ENCODE measurements at places on chromosomes 5 and 9.
A peak's percentile ranks its signal among the peaks of the same experiment; 100 is the strongest.

GRCh38 chr5:5793242-5794117 lies 371.0 kb downstream of the ICE1 start:
- no peak for DNase-seq

DNA sequence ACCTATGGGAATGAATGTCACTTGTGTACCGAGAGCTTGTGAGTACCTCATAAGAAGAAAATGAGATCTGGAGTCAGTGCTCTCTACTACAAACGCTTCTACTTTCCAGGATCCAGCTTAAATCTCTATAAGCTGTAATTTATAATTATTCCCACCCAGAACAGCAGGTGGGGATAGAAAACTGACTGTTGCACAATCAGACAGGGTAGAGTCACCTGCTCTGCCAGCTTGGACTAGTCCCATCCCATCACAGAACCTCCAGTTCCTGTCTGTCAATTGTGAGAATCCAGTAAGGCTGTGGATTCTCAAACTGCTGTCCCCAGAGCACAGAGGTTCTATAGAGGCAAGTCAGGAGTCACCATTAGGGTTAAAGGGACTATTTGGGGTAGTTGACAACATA lies 2.0 kb downstream of the SPINK7 start:
- no peak for DNase-seq

DNA sequence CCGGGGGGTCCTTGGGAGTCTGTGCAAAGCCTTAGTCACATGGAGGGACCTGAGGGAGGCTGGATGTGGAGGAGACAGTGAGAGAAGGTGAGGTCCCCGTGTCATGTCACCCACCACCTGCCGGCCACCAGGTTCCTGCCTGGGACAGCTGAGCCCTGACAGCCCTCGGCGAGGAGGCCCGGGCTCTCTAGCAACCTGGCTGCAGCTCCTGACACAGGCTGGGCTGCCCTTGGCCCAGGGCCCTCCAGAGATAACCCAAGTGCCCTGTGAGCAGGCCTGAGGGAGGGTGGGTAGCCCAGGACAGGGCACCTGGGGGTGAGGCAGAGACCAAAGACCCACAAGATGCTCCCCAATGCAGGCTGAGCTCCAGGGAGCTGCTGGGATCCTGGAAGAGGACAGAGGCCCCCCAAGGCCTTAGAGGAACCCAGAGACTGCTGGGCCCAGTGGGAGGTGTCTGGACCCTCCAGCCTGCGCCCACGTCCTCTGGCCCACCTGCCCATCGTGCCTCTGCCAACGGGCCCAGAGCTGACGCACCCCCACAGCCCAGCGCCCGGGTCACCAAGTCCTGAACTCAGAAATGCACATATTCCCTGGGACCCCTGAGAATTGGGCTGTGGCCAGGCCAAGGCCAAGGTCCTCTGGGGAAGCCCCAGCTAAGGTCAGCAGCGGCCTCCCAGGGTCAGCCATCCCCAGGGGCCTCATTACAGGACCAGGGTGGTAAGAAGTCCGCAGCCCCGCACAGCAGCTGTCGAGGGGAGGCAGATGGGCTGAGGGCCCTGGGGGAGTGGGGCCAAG lies 8.8 kb upstream of the PTGDS start:
- no peak for DNase-seq

GRCh38 chr5:167177736-167178135 lies 1113.7 kb upstream of the WWC1 start:
- DNase-seq: no peak

GRCh38 chr9:121989010-121989409 lies 104.1 kb downstream of the TTLL11 start:
- no peak for DNase-seq

- no peak for DNase-seq
These were observed 287.4 kb upstream of the IRX4 start for GRCh38 chr5:2169850-2170760.

DNA sequence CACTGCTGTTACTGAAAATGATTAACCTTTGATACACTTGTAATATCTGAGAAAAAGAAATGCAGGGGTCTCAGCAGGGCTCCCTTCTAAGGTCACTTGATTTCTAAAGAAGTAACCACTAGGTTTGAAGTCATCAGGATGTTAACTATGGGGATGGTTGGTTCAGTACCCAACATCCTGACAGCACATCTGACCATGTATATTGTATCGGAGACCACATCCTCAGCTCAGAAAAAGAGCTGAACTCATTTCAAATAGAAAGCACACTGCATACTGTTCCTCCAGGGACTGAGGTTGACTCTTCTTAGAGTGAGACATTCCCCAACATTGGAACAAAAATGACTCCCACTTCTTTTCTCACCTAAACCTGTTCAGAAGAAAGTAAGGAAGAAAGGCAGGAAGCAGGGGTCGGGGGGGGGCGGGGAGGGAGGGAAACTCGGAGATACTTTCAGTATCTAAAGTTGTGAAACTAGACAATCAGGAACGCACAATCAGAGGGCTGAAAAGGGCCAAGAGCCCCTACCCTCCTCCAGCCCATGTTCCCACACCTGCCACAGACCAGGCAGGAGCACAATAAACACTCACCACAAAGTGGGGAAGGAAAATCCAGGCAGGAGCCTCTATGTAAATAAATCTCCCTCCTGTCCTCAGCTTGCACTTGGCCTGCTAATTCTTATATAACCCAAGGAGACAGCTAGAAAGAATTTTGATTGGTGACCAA lies 730 bp upstream of the GZMA start:
- DNase-seq: no peak

GRCh38 chr9:90307167-90307833 lies 335.3 kb downstream of the DIRAS2 start:
- no peak for DNase-seq

DNA sequence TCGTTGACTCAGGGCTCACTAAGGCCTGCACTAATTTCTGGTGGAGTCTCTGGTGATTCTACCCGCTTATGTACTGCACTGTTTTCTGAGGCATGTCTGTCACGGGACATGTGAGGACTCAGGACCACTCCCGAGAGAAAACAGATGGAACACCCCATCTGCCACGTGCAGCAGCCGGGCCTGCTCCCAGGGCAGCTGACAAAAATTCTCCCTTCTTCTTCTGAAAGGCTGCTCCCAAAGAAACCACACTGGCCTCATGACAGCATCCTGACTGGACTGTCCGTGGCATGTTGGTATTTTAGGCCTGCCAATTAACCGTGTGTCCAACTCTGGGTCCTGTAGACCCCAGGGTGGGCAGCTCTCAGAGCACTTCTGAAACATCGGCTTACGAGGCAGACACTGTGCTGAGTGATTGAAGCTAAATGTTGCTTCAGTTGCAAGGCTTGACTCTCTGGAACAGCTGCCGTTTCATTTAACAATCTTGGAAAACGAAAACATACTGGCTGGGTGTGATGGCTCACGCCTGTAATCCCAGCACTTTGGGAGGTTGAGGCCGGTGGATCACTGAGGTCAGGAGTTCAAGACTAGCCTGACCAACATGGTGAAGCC lies 39.0 kb downstream of the FAM240B start:
- DNase-seq: no peak

- peak; percentile 72 for DNase-seq
These were observed 3.9 kb upstream of the GNAQ start for GRCh38 chr9:78035383-78035993.

GRCh38 chr5:72702881-72703434 lies 113.5 kb upstream of the TNPO1 start:
- DNase-seq: no peak

DNA sequence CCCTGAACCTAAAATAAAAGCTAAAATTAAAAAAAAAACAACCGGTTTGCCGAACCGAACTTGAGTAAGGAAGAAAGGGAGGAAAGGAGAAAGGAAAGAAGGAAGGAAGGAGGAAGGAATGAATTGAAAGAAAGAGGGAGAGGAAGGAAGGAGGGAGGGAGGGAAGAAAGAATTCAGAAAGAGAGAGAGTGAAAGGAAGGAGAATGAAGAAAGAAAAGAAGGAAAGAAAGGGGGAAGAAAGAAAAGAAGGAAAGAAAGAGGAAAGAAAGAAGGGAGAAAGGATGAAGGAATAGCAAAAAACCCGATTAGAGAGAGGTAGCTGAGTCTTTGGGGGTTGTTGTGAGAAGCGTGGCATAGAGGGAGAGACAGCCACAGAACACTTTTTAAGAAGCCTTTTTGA lies 121.4 kb downstream of the FGF18 start:
- DNase-seq: no peak

- peak; percentile 68 for DNase-seq
These were observed 46.5 kb downstream of the PPARGC1B start for GRCh38 chr5:149776361-149777305.

DNA sequence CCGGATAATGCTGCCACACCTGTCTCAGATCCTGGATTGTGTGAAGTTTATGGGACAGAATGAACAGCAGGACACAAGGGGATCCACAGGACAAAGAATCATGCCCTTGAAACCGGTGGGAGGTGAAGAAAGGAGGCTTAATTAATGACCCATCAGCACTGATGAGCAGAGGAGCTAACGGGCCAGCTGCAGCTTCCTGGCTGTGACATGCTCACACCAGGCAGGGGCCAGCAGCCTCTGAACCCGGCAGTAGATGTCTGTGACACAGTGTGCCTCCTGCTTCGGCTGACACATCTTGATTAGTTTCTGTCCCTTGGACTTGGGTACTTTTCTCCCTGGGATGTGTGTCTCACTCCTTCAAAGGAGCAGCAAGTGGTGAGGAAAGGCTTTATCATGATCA lies 328.8 kb upstream of the BRINP1 start:
- no peak for DNase-seq

DNA sequence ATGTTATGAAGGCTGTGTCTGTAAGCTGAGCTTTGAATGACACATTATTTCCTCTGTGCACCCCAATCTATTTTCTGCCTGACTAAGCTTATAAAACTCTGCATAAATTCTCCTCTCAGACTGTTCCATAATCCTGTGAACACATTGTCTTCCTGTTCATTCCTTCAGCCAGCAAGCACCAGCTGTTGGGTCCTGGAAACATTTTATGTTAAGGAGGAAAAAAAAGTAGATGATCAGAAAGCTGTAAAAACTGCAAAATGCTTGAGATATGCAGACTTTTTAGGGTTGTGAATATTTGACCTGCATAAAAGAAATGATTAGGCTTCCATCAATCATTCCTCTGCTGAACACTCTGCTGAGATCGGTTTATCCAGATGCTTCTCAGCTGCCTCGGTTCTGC lies 1246.0 kb upstream of the DMAC1 start:
- no peak for DNase-seq

GRCh38 chr5:139668064-139668880 lies 20.1 kb downstream of the CXXC5 start:
- DNase-seq: peak; percentile 82

DNA sequence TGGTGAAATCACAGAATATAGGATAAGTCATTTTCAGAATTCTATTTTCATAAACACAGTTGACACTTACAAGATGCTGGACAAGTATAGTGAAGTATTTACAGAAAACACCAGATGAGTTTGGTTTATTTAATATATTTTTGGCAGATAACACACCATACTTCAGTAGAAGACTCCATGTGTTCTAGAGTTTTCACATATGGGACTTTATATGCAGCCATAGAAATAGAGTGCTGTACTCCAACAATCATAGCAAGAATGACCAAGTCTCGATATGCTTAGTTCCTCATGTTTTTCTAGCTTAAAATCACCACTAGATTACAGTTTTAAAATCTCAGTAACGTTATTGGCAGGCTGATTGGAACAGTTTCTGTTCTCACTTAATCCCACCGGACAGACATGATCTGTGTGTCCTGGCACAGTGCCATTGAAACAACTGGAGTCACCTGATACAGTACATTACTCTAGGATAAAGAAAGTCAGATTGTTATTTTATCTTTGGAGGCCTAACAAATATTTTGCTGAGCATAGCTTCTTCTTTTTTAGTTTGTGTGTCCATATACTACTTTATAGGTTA lies 45.8 kb upstream of the ERBIN start:
- DNase-seq: no peak

- peak; percentile 37 for DNase-seq
These were observed 149.7 kb downstream of the ENC1 start for GRCh38 chr5:74490814-74491213.

- DNase-seq: peak; percentile 1
These were observed 33.0 kb downstream of the NDUFA8 start for GRCh38 chr9:122126331-122127261.

- DNase-seq: no peak
These were observed 94.3 kb downstream of the WDR41 start for GRCh38 chr5:77397686-77398292.

- peak; percentile 89 for DNase-seq
These were observed 26.2 kb upstream of the HSPA9 start for GRCh38 chr5:138601444-138601843.

DNA sequence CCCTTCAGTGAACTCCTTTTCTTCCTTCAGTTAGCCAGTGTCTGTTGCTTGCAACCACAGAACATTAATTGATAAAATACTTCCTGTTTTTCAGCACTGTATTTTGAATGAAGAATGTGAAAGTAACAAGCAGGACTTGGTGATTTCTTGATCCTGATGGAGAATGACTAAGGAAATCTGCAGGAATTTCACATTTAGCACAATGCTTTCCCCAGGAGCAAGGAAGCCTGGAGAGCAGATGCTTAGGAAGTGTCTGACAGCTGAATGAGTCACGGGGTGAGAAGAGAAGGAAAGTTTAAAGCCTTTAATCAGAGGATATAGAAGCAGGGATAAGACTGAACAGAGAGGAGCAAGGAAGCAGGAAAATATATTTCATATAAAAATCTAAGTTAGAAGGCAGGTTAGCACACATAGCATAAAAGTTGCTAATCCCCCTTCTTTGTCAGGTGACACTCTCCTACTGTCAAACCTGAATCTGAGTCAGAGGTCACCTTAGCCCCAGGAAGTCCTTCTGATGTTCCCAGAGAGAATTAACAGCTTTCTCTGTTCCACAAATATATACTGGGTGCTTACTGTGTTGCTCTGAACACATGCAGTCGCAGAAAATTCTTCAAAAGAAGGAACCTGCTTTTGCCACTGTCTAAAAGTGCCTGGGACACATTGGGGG lies 59.7 kb downstream of the GNA14 start:
- DNase-seq: no peak

- DNase-seq: no peak
These were observed 229.4 kb downstream of the ADAMTSL1 start for GRCh38 chr9:18703151-18703900.

DNA sequence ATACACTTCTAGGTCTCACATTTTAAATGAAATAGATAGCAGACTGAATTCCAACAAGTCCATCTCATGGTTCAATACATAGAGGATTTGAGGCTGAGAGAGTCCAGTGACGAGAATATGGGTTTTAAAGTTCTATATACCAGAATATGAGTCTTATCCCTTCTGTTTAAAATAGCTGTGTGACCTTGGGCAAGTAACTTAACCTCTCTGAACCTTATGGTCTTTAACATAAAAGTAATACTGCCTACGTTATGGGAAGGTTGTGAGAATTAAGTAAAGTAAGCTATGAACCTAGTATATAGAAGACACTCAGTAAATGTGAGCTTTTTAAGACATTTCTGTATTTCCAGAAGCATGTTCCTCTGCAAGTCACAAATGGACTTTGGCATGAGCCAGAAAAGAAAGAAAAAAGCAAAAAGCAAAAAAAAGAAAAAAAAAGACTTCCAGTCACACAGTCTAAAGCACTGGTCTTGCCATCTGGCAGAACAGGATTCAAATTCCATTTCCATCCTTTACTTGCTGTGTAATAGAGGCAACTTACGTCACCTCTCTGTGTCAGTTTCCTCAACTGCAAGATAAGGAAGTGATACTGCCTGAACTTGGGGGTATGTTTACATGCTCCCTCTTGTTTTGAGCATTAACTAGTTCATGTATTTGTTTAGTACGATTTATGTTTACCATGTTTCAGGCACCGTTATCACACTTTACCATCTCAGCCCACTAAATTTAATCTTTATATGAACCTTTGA lies 248.2 kb downstream of the TRIM32 start:
- DNase-seq: peak; percentile 78
